ENCODE measurements at places on chromosomes 1 and 21.
A peak's percentile ranks its signal among the peaks of the same experiment; 100 is the strongest.

DNA sequence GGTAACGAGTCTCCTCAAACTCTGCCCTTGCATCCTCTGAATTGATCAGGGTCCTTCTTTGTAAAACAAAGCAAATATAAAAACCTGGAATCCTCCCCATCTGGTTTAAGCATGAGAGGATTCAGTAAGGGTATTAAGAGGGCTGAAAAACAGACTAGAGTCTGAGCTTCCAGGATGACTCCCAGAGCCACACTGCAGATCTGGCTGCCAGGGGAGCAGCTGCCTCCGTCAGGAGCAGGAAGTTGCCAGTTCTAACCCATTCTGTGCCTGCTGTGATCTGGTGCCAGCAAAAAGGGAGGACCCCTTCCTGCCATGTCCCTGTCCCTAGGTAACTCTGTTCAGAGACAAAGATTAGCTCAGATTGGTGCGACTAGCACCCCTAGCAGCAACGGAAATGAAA is 27.5 kb downstream of the SERTAD4 start:
- no peak for DNase-seq

DNA sequence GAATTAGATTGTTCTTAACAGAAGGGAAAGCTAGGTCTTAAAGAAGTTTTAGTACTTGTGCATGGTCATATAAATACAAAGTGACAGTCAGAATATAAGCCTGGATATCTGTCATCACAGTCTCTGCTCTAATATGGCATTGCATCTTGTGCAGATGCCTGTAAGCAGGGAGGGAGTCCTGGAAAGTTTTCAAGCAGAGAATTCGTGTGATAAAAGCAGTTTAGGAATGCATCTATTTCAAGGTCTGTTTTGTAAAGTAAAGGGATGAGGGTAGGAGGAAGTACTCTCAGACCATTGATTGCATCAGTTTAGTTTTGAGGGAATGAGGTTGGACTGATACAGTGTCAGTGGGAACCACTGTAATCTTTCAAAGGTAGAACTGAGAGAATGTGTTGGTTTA is 30.6 kb downstream of the IARS2 start:
- no peak for DNase-seq

DNA sequence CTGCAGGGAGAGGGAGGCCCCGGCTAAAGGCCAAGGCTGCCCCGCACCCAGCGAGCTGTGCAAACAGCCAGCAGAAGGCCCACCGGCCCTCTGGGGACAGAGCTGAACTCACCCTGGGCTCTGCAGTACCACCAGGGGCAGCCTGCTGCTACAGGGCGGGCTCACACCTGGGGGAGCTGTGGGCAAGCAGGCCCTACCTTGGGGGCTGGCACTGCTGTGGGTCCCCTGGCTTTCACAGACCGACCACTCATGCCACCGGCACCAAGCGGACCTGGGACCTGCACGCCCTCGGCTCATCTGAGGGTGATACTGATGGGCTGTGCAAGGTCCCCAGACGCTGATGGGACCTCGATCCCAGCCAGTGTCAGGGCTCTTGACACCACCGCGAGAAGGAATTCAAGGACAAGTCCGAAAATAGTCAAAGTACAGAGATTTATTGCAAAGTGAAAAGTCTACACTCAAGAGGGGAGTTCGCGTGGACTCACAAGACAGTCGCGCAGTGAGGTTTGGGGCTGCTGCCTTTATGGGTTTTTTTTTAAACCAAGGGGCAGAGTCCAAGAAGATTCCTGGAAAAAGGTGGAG is 61.0 kb upstream of the ADARB1 start:
- no peak for DNase-seq

DNA sequence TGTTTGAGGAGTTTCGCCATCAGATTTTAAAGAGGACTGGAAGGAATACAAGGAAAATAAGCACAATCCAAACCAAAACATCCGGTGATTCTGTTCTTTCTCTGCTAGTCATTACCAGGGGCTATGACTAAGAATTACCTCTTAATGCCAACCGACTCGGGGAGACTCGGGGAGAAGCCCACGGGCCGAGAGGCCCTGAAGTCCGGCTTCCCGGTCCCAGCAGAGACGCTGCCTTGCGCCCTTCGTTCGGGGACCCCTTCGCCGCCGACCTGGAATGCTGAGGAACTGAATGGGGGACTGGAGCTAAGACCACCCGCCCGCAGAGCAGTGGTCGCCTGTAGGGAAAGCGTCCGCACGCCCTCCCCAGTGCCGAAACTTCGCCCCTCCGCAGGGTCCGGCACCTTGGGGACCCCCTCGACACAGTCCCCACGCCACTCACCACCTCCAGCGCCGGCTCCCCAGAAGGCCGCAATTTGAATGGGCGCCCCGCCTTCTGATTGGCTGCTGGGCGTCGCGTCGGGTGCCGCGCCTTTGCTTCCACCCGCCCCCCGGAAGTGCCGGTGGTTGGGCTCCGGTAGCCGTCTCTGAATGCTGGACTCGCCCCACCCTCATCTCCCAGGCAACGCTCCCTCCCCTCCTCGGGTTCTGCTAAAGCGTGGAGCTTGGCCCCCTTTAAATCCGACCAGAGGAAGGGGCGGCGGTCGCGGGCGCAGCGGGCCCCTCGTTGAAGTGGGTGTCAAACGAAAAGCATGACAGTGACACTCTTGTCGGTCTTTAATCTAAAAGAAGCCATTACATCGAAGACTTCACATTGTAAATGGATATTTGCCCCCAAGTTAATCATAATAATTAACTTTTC is at the start of gene KIF14:
TSS of gene KIF14 (minus strand) at position 479 of the 859 bp plus-strand sequence. CDS start 2,028 bp downstream, outside the sequence.
- DNase-seq: peak; percentile 92

DNA sequence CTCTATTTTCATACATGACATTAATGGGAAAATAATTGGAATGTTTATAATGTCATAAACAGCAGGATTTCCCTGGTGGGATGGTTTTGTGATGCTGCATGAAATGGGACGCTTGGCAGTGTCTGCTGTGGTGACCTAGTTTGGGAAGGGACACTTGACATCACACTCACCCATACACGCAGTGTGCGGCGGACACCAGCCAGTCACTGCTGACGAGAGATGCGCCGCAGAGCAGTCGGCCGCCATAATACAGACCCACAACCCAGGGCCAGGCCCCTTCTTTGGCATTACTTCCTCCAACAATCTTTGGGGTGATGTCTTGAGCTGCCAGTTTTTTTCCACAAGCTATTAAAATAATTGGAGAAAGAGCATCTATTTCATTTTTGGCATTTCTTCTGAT is 49.5 kb downstream of the CHODL start:
- no peak for DNase-seq

- DNase-seq: no peak
Observed at GRCh38 chr1:168553680-168554553, 10.1 kb upstream of the XCL2 start.

DNA sequence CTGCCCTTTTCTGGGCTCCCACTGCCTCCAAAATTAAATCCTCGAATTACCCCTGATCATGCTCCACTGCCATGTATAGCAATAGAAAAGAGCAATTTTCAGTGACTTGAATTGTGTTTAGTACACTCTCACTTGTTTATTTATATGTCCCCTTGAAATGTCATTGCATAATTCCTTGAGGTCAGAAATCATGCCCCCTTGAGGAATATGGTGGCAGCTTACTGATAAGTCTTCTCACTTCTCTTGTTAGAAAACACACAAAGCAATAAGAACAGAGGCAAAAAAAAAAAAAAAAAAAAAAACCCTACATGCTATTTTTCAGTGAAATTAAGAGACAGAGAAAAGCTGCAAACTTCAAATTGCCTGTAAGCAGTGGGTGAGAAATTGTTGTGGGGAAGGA is 37.5 kb downstream of the GPR88 start:
- no peak for DNase-seq

DNA sequence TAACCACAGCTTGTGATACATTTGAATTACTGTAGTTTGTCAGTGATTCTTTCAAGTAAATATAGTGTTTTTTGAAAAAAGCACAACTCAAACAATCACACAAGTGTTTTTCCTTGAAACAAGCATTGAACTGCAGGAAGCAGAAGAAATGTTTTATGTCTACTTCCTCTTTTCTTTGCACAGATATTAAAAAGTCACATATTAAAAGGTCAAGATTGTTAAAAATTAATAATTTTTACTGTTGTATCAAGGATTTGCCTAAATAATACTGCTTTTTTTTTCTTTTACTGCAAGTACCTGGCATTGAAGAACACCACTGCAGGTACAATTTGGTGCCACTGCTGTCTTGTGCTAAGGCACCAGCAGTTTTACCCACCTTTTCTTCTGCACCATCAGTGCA is 214.2 kb upstream of the C1orf105 start:
- no peak for DNase-seq

DNA sequence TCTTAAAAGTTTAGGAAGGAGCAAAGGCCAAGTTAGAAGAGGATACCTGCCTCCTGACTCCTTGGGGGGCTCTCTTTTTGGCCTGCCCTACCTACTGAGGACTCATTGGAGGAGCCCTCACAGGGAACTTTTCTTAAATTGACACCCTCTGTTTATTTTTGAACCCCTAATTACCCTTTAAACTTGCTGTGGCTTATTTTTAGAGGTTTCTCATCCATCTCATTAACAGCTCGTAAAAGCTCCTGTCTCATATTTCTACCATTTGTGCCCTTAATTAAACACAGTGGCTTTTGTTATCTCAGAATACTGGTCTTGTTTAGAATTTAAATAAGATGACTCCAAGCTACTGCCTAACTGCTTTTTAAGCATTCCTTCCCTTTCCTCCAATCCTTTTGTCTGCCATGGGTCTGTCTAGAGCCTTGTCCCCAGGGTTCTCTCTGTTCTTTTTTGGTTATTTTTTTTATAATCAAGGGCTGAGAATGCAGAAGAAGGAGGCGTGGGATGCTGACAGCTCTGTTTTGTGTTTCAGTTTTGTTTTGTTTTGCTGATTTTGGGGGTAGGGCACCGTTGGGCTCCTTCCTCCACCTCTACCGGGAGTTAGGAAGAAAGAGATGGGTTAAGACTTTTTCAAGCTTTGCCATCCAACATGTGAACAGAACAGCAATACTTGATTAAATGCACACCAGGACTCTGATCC is 78.0 kb downstream of the SYT6 start:
- DNase-seq: no peak

DNA sequence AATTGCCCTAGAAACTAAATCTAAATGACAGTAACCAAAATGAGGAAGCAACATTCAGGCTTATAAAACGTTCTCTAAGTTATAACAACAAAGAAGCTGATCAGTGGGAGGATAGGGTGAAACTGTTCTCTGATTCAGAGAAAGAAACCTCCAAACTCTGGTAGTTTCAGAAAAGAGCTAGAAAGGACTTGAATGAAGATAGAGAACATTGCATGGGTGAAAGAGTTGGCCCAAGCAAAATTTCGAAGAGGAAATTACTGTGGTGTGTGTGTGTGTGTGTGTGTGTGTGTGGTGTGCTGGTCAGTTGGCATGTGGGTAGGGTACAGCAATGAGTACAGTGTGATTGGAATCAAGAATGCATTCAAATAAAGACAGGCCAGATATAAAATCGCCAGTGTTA is 16.5 kb upstream of the SPAG17 start:
- DNase-seq: no peak

GRCh38 chr1:38451541-38451993 is 405.0 kb upstream of the POU3F1 start:
- DNase-seq: no peak

DNA sequence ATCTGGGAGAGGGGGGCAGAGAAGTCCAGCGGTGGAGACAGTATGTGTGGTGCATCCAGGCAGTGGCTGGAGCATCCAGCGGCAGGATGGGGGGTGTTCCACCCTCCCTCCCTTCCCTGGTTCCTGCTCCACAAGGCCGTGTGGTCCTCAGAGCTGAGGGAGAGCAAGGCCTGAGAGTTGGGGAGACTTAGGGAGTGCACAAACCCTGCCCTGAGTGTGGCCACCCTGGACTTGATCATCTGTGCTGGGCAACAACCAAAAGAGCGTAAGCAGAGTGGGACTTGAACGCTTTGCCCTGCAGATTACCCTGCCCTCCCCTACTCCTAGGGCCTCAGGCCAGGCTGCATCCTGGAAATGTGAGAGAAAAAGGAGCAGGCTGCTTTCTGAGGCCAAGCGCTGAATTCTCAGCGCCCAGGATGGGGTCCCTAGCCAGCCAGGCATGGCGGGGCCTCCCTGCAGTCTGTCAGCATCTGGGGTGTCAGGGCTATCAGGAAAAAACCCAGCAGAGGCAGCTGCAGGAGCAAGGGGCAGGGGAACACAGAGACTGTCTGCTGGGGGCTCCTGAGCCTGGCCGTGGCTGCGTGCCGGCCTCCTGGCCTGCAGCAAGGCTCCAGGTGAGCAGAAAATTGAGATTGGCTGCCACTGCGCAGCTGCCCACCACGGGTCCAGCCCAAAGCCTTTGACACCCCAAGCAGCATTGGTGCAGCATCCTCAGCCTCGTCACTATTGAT is 266.2 kb downstream of the NPHP4 start:
- DNase-seq: no peak

GRCh38 chr1:7993593-7994479 is 32.3 kb downstream of the ERRFI1 start:
- no peak for DNase-seq

- peak; percentile 64 for DNase-seq
Observed at GRCh38 chr1:27365372-27366112, 1.2 kb downstream of the MAP3K6 start.

GRCh38 chr21:41241341-41241740 is 73.4 kb downstream of the BACE2 start:
- no peak for DNase-seq

GRCh38 chr1:8016210-8016894 is 9.8 kb downstream of the ERRFI1 start:
- DNase-seq: no peak

- DNase-seq: peak; percentile 47
Observed at GRCh38 chr21:36125512-36126207, 9.2 kb upstream of the CBR3 start.

DNA sequence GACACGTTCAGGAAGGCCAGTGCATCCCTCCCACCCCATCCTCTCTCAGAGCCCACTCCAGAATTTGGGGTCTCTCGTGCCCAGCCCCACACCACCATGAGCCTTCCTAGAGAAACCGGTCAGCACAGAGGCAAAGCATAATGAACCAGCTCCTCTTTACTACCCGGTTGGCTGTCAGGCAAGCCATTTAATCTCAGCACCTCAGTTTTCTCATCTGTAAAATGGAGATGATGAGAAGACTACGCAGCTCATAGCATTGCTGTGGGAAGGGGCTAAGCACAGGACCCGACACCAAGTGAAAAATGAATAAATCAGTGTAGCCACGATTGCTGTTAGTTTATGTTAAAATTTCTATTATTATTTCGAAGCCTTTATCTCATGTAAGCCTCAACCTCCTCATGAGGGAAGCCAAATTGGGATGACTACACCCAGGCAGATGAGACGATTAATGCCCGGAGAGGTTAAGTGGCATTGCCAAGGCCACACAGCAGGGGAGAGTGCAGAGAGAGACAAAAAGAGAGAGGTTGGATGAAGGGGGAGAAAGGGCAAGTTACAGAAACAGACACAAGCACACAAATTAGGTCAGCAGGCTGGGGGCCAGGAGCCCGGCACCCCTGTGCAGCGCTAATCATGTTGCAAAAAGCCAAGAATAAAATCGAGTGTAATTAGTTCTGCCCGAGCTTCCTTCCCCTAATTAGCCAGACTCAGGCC is 25.7 kb downstream of the SDC3 start:
- no peak for DNase-seq

DNA sequence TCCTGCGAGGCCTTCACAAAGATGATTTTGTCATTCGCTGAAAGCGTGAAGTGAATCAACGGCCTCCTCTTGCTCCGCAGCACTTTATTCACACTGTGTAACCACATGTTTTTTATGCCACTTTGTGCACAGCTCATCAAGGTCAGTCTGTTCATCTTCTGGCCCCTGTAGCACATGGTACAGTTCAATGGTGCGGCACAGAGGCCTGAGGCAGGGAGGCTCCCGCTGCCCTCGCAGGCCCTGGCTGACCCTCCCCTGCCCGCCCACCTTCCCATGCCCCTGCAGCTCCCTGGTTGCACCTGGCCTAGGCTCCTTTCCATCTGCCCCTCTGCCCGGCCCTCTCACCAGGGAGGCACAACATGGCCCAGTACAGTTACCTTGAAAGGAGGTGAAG is 87.5 kb downstream of the CD247 start:
- no peak for DNase-seq

Data from hematopoietic multipotent progenitor cell treated with erythropoietin and hydrocortisone succinate and interleukin-3 and kit ligand, for 17 days (in vitro differentiated cells).